ENCODE measurements at places on chromosomes 3 and 15. TPM values are rescaled to one million over a fixed set of nuclear protein-coding genes. Genes with fewer than 3 reads are reported as not detected.

DNA sequence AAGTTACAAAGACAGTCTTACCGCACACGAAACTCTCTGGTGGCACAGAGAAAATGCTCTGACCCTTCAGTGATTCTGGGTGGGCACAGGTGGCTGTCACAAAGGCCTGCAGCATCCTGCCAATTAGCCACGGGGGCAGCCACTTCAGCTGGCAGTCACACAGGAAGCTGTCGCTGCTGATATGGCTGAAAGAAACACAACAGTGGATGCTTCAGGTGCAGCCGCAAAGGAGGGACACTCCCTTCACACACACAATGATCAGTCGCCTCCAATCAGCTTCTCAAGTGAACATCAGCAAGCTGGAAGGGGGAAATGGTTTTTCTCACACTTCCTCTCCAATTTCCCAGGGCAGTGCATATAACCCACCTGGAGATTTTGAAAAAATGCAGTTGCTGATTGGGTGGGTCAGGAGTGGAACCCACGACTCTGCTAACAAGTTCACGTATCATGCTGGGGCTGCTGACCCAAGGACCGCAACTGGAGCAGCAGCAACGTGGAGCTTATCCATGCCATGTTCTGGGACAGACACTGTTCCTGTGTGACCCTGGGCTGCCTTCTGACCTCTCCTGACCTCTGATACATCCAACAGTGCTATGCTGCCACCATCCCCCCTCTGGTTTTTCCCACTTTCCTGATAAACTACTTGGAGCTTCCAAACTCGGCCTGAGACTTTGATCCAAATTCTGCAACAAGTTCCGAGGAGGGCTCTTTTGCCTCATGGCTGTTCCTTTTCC lies 106.6 kb downstream of the LRIG1 start:
- peaks cover 49% of the 10 kb centered on the region for H3K36me3 ChIP-seq
- H3K4me1 ChIP-seq, result peaks cover 34% of the 10 kb centered on the region
- peak; percentile 65 for DNase-seq
- H3K27ac ChIP-seq, result no peak overlapping the region
- no peak overlapping the region for H3K4me3 ChIP-seq

Gene NLGN1
- 2.2 TPM for total RNA-seq

Gene HRH1
- total RNA-seq, result 10.9 TPM

Gene KNSTRN
- 15.4 TPM for total RNA-seq

- no peak overlapping the region for H3K27ac ChIP-seq
- no peak overlapping the region for H3K4me3 ChIP-seq
- no peaks in the 10 kb centered on the region for H3K4me1 ChIP-seq
- peaks cover 56% of the 10 kb centered on the region for H3K36me3 ChIP-seq
- no peaks in the 10 kb centered on the region for H3K27me3 ChIP-seq
These were observed 54.3 kb downstream of the OXNAD1 start for GRCh38 chr3:16319307-16319706.

Gene IMPG2
- 0.13 TPM for total RNA-seq

Gene SST
- not detected for total RNA-seq

- peaks cover 4% of the 10 kb centered on the region for H3K36me3 ChIP-seq
- peak overlapping the region; percentile 34 for H3K4me3 ChIP-seq
- H3K27me3 ChIP-seq, result no peaks in the 10 kb centered on the region
- peaks cover 40% of the 10 kb centered on the region for H3K4me1 ChIP-seq
These were observed 33.9 kb downstream of the FSTL1 start for GRCh38 chr3:120416868-120417267.

- H3K36me3 ChIP-seq, result no peaks in the 10 kb centered on the region
- H3K4me1 ChIP-seq, result peaks cover 10% of the 10 kb centered on the region
- no peak for DNase-seq
- no peak overlapping the region for H3K27ac ChIP-seq
- H3K4me3 ChIP-seq, result no peak overlapping the region
These were observed 385.7 kb downstream of the LSAMP start for GRCh38 chr3:116059421-116060096.

- no peak overlapping the region for H3K27ac ChIP-seq
- no peaks in the 10 kb centered on the region for H3K27me3 ChIP-seq
- no peaks in the 10 kb centered on the region for H3K36me3 ChIP-seq
- no peak for DNase-seq
These were observed 408.0 kb downstream of the MECOM start for GRCh38 chr3:169255511-169255910.

Gene XCR1
- 7.2 TPM for total RNA-seq

- H3K27ac ChIP-seq, result no peak overlapping the region
- peaks cover 30% of the 10 kb centered on the region for H3K4me1 ChIP-seq
- no peaks in the 10 kb centered on the region for H3K36me3 ChIP-seq
- no peak for DNase-seq
- H3K4me3 ChIP-seq, result no peak overlapping the region
- H3K27me3 ChIP-seq, result no peaks in the 10 kb centered on the region
These were observed 58.6 kb downstream of the PIAS1 start for GRCh38 chr15:68112706-68113105.

GRCh38 chr15:42723068-42723467 lies 13.9 kb downstream of the CDAN1 start:
- no peak overlapping the region for H3K27ac ChIP-seq
- peaks cover 74% of the 10 kb centered on the region for H3K36me3 ChIP-seq
- no peak overlapping the region for H3K4me3 ChIP-seq
- H3K4me1 ChIP-seq, result no peaks in the 10 kb centered on the region

Gene CD200
- total RNA-seq, result 5.3 TPM

DNA sequence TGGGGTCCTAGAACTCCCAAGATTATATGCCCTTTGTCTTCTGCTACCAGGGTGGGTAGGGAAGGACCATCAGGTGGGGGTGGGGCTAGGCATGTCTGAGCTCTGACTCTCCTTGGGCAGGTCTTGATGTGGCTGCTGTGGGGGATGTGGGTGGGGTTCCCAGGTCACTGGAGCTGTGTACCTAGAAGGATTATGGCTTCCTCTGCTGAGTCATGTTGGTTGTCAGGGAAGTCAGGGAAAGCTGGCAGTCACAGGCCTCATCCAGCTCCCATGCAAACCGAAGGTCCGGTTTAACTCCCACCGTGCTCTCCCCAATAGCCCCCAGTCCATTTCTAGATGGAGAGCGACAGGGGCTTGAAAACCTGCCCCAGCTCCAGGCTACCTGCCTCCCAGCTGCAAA lies 35.2 kb downstream of the EID1 start:
- no peak overlapping the region for H3K27ac ChIP-seq
- DNase-seq, result no peak
- no peak overlapping the region for H3K4me3 ChIP-seq
- no peaks in the 10 kb centered on the region for H3K27me3 ChIP-seq
- no peaks in the 10 kb centered on the region for H3K4me1 ChIP-seq
- no peaks in the 10 kb centered on the region for H3K36me3 ChIP-seq

DNA sequence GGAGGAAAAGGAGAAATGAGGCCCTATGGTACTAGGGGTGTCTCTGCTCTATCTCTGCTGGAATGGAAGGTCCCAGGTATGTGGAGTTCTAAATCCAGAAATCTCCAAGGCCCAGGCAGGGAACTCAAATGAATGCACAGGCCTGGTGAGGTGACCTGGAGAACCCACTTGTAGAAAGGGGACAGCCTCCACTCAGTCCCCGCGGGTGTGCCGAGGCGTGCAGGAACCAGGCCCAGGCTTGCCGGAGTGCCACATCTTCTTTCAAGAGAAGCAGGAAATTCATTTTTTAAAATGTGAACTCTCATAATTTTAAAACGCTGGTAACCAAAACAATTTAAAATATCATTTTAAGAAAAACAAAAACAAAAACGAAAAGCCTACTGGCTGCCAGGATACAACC lies 32.2 kb upstream of the ADCY5 start:
- DNase-seq, result peak; percentile 66
- H3K27ac ChIP-seq, result no peak overlapping the region
- H3K36me3 ChIP-seq, result no peaks in the 10 kb centered on the region
- H3K4me1 ChIP-seq, result no peaks in the 10 kb centered on the region
- H3K4me3 ChIP-seq, result no peak overlapping the region
- no peaks in the 10 kb centered on the region for H3K27me3 ChIP-seq

Gene COPG1
- 95.3 TPM for total RNA-seq

DNA sequence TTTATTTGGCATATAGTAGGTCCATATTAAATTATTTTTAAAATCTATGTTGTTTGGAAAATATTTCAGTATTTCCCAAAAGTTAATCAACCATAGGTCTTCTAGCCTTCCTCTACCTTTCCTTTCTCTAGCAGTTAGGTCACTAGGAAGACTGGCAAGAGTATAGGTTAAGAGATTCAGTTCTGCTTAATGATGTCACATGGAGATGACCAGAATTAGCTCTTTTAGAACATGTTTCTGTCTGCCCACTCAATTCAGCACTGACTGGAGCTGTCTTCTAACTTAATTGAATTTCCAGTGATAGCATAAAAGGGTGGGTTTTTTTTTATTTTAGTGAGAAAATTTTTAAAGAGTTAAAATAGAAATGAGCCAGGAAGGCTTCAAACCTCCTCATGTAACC lies 23.8 kb upstream of the ZBED2 start:
- H3K36me3 ChIP-seq, result no peaks in the 10 kb centered on the region
- no peak overlapping the region for H3K4me3 ChIP-seq
- H3K27me3 ChIP-seq, result no peaks in the 10 kb centered on the region
- no peaks in the 10 kb centered on the region for H3K4me1 ChIP-seq
- no peak overlapping the region for H3K27ac ChIP-seq
- DNase-seq, result no peak

DNA sequence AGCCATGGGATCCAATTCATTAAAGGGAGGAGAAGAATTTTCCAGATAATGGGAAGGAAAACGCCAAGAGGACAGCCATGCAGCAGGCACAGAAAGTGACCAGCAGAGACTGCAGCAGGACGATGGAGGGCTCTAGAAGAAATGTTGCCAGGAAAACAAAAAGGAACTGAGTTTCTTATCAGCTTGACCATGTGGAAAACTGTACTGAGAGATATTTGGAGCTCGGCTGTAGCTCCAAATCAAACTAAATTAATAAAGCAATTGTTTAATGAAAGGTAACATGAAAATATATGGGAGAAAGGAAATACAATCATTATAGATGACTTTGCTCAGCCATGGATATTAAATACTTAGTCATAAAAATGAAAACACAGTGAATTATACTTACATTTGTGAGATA lies 63.7 kb downstream of the SSR3 start:
- H3K4me1 ChIP-seq, result no peaks in the 10 kb centered on the region
- H3K36me3 ChIP-seq, result no peaks in the 10 kb centered on the region
- no peaks in the 10 kb centered on the region for H3K27me3 ChIP-seq

DNA sequence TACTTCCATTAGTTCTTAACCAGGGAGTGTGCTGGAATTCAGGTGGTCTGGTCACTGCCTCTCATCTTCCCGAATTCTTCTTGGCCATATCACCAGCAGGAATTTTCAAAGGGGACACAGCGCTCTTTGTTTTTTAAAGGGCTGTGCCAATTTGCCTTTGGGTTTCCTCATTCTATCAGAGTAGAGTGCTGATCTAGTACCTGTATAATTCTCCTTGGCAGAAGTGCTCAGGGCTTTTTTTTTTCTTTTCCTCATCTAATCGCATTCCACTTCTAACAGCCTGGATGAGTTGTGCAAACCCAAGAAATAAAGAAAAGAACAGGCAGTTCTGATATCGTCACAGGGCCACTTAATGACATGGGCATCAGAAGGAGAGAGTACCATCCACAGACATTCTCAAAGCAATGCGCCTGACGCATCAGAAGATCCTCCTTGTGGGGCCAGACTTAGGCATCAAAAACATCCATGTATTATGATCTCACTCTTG lies 121.0 kb downstream of the ASB7 start:
- H3K27me3 ChIP-seq, result peaks cover 5% of the 10 kb centered on the region
- no peak overlapping the region for H3K4me3 ChIP-seq
- no peak overlapping the region for H3K27ac ChIP-seq
- peaks cover 28% of the 10 kb centered on the region for H3K4me1 ChIP-seq
- H3K36me3 ChIP-seq, result no peaks in the 10 kb centered on the region

Gene ARIH1
- 84.8 TPM for total RNA-seq

Gene OIP5
- not detected for total RNA-seq

DNA sequence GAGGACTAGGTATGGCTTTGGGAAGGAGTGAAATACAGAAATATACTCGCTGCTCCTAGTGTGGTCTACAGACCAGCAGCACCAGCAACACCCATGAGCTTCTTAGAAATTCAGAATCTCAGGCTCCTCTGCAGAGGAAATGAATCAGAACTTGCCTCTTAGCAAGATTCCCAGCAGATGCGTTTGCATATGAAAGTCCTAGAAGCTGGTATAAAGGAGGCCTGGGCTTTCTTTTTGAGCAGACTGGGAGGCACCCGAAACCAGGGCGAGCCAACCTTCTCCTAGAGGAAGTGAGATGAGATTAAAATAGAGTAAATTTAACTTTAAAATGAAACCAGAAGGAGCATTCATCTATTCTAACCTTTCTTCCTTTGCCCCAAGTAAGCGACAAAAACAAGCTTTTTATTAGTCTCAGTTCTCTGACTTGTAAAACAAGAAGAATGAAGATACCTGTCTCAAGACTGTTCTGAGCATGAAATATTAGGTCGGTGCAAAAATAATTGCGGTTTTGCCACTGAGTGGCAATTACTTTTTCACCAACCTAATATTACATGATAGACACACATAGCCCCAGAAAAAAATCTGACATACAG lies 140.0 kb downstream of the PDZRN3 start:
- H3K4me3 ChIP-seq, result no peak overlapping the region
- no peak overlapping the region for H3K27ac ChIP-seq
- no peaks in the 10 kb centered on the region for H3K27me3 ChIP-seq
- no peaks in the 10 kb centered on the region for H3K4me1 ChIP-seq
- DNase-seq, result no peak

Gene TMC3
- not detected for total RNA-seq

DNA sequence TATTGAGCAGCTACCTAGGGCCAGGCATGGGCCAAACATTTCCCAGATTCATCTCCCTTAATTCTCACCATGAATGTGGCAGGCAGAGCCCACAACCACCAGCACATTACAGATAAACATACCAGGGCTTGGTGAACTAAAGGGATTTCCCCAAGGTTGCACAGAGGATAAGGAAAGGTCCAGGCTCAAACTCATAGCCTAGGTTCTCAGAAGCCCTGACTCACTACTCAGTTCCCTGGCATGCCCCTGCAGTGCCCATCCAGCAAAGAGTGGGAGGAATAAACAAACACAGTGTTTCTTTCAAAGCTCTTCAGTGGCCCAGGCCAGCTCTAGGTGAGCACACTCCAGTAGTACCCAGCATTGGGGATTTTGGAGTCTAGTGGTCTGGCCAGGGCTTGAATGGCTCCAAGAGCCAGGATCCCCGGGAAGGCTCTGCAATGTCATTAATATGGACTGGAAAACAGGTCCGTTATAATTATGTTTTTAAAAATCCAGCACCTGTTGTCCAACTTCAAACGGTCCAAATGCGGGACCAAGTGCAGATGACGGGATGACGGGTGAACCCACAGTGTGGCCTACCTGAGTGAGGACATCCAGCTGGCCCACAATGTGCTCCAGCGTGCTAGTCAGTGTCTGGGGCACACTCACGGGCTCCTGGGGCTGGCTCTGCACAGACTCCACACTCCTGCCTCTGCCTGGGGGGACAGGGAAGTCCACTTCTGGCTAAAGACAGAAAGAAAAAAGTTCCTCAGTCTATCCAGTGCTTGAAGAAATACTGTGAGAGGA lies 39.8 kb upstream of the DUSP7 start:
- no peak overlapping the region for H3K4me3 ChIP-seq
- no peaks in the 10 kb centered on the region for H3K36me3 ChIP-seq
- H3K27ac ChIP-seq, result no peak overlapping the region
- H3K4me1 ChIP-seq, result peaks cover 4% of the 10 kb centered on the region

GRCh38 chr15:90295270-90295648 lies 29.8 kb downstream of the NGRN start:
- no peak overlapping the region for H3K27ac ChIP-seq
- no peak for DNase-seq
- H3K36me3 ChIP-seq, result no peaks in the 10 kb centered on the region
- H3K27me3 ChIP-seq, result no peaks in the 10 kb centered on the region
- H3K4me1 ChIP-seq, result peaks cover 8% of the 10 kb centered on the region

GRCh38 chr3:183268366-183268765 lies 15.3 kb downstream of the B3GNT5 start:
- H3K27ac ChIP-seq, result no peak overlapping the region
- no peak for DNase-seq
- peaks cover 52% of the 10 kb centered on the region for H3K4me1 ChIP-seq
- H3K4me3 ChIP-seq, result no peak overlapping the region
- H3K36me3 ChIP-seq, result no peaks in the 10 kb centered on the region
- H3K27me3 ChIP-seq, result no peaks in the 10 kb centered on the region

Data from suprapubic skin (tissue), 4 donors.